ENCODE measurements at places on chromosomes 16 and 17. TPM values are rescaled to one million over a fixed set of nuclear protein-coding genes. Genes with fewer than 3 reads are reported as not detected.

Gene BCL6B
- 6.5 TPM for total RNA-seq

Gene BAIAP3
- 8.5 TPM for total RNA-seq

Gene ITGAX
- 158 TPM for total RNA-seq

Gene CNTNAP1
- 3.1 TPM for total RNA-seq

Gene FBXL20
- 20.2 TPM for total RNA-seq

Gene MT1G
- total RNA-seq: 315 TPM

Gene CD79B
- 4.0 TPM for total RNA-seq

Gene RGS11
- total RNA-seq: 6.2 TPM

Gene CACNG3
- total RNA-seq: not detected

Gene TP53TG3
- not detected for total RNA-seq

Gene FNDC8
- not detected for total RNA-seq

Gene SCGB1C2
- not detected for total RNA-seq

Gene ADAD2
- total RNA-seq: 4.4 TPM

Gene PER1
- total RNA-seq: 130 TPM

Gene PRSS33
- total RNA-seq: not detected

Gene ACSM2B
- total RNA-seq: not detected

Gene PYDC1
- total RNA-seq: not detected

Gene POLR3K
- 5.5 TPM for total RNA-seq

Gene RHOT1
- 112 TPM for total RNA-seq

Gene SNX20
- total RNA-seq: 3.0 TPM

Gene C16orf46
- not detected for total RNA-seq

Gene NDUFAF8
- 20.4 TPM for total RNA-seq

Gene EFCAB5
- under 0.01 TPM for total RNA-seq

Gene CTDNEP1
- total RNA-seq: 80.8 TPM

Measured in subcutaneous adipose tissue (tissue), 4 donors.